ENCODE measurements at places on chromosomes 3 and 15.

- no peak for DNase-seq
These were observed 106.3 kb upstream of the RNU6-1 start for GRCh38 chr15:67945951-67946700.

- no peak for DNase-seq
These were observed 77.6 kb downstream of the SSR3 start for GRCh38 chr3:156477323-156477722.

GRCh38 chr15:76338486-76339304, 2.1 kb downstream of the ISL2 start:
- no peak for DNase-seq

DNA sequence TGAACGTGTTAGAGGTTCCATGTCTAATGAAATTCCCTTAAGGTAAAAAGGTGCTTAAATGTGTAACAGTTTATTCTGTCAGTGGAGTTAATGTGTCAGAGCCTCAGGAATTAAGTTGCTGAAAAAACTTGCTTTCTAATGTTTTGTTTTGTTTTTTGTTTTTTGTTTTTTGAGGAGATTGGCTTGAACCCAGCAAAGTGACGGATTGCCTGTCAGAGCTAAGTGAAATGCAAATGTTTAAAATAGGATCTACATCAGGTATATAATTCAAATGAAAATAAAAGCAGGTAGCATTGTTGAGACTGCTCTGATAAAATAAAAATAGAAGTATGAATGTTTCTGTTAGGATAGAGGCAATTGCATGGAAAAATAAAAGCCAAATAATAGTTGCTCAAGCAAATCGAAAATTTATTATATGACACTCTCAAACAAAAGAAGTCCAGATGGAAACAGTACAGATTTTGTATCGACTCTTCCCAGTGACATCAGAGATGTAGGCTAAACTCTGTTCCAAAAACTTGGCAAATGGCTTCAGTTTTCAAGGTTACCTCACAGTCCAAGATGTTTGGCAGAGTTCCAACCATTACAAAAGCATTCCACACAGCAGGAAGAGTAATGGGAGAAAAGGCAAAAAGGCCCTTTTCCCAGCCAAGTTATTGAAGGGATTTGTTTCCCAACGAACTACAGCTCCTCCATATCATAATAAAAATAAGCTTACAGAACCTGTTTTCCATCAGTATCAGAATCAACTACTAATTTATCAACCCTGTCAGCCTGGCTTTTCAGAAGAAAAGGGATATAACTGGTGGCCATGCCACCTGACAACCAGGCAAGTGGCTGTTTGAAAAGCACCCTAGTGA, 291.0 kb downstream of the TBL1XR1 start:
- DNase-seq = no peak

DNA sequence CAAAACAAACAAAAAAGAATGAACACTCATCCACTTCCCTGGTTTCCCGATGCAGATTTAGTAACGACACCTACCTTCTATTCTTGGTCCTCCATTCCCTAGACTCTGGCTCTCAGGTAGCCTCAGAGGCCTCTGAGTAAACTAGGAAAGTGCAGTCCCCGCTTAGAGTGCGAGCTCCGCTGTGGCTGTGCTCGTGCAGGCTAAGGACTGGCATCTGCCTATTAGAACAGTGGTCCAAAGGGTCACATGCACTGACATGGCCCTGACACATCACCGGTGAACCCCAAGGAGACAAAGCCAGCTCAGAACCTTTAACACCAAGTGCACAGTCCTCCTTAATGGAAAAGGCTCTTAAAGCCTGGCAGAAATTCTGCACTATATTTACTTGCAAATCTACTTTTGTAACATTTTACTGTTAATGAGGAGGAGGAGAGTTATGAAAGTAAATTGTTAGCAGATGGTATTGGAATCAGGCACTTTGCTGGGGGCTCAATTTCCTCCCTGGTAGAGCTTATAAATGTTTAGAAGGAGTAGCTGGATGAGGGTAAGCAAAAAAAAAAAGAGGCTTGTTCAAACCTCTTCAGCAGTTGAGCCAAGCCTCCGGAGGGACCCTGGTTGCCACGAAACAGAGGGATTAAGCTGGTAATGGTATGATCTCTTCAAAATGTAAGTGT, 31.1 kb downstream of the VGLL4 start:
- DNase-seq = no peak

DNA sequence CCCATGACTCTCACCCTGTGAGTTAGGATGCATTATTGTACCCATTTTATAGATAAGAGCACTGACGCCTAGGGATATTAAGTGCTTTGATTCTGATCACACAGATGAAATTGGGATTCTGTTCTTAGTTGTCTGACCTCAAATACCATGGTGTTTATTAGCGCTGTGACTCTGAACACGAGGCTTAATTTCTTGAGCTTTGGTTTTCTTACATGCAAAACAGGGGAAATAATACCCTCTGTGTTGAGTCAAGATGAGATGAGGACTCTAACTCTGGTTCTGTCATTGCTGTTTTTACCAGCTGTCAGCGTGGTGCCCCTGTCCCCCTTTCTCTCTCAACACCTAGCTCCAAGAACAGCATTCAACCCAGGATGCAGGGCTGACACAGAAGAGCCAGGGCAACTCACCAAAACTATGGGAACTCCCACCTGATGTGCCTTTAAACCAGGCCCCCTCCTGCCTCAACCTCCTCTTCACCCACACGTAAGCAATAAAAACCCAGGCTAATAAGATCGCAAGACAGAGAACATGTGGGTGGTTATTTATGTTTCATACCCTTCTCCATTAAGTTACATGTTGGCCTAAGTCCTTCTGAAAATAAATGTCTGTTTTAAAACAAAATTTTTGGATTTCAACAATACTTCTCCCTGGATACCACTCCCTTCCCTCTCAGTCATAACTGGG, 100.1 kb upstream of the SPATA12 start:
- no peak for DNase-seq

- DNase-seq = no peak
These were observed 355.9 kb downstream of the RSL24D1 start for GRCh38 chr15:54840621-54841398.

DNA sequence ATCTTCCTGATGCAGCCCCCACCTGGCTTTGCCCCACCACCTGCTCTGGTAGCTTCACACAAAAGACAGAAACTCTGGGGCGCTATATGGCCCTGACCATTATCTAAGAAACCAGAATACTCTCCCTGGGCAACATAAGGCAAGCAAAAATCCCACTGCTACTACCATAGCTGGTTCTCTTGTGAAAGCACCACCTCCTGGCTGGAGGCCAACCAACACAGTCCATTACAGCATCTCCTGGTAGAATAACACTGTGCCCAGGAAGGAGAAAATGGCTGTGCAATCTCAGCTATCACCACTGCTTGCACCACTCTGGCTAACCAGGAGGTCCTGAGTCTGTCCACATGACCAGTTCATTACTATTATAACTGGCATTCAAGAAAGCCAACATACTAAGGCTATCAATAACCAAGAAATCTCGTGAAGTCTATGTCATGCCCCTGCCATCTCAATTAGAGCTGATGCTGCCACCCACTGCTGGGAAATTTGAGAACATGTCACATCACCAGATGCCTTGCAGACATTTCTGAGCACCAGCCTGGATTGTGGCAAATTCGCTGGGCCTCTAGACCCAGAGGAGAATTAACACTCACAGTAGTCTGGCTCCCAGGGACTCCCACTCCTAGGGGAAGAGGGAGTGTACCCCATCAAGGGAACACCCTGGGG, 1114.8 kb downstream of the ROBO2 start:
- no peak for DNase-seq

DNA sequence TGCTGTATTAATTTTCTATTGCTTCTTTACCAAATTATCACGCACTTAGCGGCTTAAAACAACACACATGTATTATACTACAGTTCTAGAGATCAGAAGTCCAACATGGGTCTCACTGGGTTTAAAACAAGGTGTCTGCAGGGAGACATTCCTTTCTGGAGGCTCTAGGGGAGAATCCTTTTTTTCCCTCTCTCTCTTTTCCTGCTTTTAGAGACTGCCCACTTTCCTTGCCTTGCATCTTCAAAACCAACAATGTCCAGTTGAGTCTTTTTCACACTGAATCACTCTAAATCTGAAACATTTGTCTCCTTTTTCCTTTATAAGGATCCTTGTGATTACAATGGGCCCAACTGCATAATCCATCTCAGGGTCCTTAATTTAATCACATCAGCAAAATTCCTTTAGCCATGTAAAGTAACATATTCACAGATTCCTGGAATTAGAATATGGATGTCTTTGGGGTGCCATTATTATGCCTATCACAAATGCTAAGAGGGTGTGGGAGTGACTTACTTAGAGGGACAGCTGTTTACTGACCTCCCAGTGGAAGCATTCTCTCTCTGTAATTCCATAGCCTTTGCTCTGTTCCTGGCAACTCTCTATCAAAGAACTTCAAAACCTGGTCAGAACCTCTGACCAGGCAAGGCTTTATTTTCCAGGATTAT, 21.8 kb downstream of the CD200 start:
- no peak for DNase-seq

GRCh38 chr15:39845582-39845981, 62.9 kb upstream of the FSIP1 start:
- no peak for DNase-seq

GRCh38 chr3:112403103-112403502, 70.1 kb downstream of the CD200 start:
- no peak for DNase-seq

DNA sequence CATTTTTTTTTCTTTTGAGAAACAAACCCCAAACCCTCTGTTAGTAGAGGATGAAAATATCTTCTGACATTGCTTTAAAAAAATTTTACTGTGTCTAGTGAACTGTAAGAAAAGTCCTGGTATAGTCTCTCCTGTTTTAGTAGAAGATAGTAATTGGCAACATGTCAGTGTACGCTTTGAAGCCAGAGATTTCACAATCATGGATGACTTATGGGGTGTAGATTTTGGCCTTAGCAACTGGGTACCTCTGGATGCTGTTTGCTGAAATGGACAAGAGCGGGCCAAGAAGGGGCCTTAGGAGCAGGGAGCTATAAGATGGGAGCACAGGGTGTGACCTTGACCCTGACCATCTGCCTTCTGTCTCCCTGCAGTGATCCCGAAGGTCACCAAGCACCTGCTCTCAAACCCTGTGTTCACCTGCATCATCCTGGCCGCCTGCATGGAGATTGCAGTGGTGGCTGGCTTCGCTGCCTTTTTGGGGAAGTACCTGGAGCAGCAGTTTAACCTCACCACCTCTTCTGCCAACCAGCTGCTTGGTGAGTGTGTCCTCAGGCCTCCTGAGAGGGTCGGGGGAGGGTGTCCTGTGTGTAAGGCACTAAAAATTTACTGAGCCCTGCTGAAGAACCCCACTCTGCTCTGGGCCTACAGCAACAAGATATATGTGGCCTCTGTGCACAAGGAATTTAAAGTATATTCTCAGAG, 266.7 kb downstream of the SLCO3A1 start:
- no peak for DNase-seq

GRCh38 chr3:23723930-23724329, 81.8 kb upstream of the UBE2E1 start:
- DNase-seq = no peak

- no peak for DNase-seq
These were observed 5.8 kb downstream of the CPOX start for GRCh38 chr3:98587654-98588053.

GRCh38 chr3:197495499-197495898, 60.3 kb downstream of the BDH1 start:
- no peak for DNase-seq

DNA sequence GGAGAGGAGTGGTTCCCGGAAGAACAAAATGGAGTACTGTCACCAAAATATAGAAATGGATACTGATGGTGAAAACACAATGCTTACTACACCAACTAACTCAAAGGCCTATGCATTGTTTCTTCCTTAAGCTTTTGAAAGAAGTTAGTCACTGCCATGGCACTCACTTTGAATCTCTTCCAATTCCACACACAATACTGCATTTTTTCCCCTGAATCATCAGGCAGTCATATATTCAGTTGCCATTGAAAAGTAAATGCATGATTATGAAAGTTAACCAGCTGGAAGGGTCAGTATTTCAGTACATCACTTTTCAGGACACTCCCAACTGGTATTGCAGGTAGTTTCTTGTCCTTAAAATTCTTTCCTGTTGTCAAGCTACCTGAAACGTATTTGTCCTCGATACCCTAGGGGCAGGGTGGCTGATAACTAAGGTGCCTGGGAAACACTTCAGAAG, 9.0 kb upstream of the LRRFIP2 start:
- no peak for DNase-seq

GRCh38 chr3:143171141-143171980, 51.8 kb downstream of the CHST2 start:
- peak; percentile 83 for DNase-seq

DNA sequence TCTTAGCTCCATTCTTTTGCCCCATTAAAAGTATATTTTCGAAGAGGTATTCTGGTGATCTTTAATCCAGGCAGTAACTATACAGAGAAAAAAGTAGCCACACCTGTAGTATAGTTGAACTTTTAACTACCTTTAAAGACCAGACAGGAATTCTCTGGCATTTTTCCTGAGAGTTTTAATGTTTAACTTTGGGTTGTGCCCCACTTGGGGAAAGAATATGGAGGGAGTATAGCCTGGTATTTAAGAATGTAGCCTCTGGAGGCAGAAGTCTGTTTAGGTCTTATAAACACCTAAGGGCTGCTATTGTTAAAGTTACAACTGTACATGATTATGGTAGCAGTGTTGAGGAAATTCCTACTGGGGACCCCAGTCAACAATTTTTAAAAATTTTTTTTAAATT, 19.3 kb downstream of the C3orf85 start:
- DNase-seq = no peak

DNA sequence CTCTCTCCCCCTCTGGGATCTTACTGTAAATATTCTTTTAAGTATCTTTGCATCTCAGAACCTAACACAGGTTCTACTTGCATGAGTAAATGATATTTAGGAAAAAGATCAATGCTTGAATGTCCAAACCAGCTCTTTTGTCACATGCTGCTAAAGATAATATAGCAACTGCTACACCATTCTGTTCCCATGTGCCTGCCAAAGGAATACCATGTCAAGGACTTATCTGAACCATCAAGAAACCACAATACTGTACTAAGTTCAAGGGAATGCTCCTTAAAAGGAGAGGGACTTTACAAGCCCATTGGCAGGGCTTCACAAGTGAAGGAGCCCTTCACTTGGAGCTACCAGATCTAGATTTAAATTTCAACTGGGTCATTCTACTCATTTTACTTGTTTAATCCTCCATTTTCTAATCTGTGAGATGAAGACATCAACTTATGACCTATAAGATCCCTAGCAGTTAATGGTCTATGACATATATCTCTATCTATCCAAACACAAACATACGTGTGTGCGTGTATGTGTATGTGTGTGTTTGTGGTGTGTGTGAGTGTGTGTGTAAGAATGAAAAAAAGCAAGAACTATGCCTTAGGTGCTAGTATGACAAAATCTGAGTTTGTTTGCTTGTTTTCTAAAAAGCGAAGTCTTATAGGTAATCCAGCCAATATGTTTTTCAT, 13.0 kb upstream of the SEC62 start:
- DNase-seq = no peak

GRCh38 chr15:23516866-23517265, 48.6 kb upstream of the MKRN3 start:
- DNase-seq = no peak

DNA sequence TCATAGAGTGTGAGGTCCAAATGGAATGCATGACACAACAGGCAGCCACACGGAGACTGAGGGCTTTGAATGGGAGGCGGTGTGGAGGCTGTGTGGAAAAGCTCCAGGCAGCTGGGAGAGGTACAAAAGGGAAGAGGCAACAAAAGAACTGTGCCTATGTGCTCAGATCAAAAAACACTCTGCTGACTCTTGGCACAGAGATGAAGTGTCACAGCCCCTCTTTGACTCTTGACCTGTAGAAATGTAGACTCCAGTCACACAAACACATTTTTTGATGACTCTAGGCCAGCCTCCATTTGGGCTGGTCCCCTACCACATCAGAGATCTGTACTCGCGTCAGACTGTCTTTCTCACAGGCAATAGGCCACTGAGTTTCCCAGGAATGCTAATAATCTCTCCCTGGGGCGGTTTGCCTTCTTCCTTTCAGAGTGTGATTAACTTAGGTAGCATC, 456.0 kb downstream of the TUSC7 start:
- DNase-seq = no peak
